ENCODE measurements at places on chromosomes 16 and 17.

DNA sequence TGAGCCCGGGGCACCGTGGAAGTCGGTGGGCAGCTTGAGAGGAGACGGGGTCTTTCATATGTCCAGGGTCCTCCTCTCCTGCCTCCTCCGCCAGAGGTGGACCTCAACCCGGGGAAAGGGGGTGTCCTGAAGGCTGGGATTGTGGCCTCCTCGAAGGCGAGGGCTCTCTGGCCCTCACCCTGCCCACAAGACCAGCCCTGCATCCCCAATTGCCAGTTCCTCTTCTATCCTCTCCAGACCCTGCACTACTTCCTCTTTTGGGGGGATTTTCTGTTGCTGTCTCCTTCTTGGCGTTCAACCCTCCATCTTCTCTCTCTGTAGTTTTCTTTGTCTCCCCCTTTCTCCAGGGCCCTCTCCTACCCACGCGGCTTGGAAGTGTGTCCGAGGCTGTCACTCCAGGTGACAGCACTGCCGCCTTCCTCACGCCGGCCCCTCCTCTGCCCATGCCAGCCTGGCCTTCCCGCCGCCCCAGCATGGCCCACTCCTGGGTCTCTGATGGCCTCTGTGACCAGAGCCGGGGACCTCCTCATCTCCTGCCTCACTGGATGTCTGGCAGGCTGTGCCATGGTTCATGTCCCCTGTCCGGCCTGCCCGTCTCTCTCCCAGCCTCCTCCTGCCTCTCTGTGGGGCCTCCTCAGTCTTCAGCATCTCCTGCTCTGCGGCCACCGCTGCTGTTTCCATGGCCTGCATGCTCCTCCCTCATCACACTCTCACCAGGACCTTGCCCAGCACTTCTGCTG, 2.4 kb upstream of the ITGAX start:
- DNase-seq = no peak

- no peak for DNase-seq
These were observed 3.2 kb downstream of the TNRC6C start for GRCh38 chr17:77961741-77962140.

- DNase-seq = no peak
These were observed 387.5 kb downstream of the UTP18 start for GRCh38 chr17:51647826-51648225.

- DNase-seq = peak; percentile 100
These were observed 67.0 kb downstream of the CENPV start for GRCh38 chr17:16286009-16286946.

GRCh38 chr16:70428178-70428998, 10.5 kb downstream of the ST3GAL2 start:
- DNase-seq = peak; percentile 87

DNA sequence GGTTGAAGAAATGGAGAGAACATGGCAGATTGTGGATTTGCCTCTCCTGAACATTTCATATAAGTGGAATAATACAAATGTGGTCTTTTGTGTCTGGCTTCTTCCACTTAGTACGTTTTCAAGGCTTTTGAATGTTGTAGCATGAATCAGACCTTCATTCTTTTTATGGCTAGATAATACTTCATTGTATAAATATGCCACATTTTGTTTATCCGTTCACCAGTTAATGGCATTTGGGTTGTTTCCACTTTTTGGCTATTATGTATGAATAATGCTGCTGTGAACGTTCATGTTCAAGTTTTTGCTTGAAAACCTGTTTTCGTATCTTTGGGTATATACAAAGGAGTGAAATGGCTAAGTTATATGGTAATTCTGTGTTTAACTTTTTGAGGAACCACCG, 130.4 kb downstream of the TANC2 start:
- DNase-seq = no peak

GRCh38 chr17:28748852-28749515, 5.2 kb downstream of the TRAF4 start:
- no peak for DNase-seq

- no peak for DNase-seq
These were observed 53.5 kb upstream of the INTS2 start for GRCh38 chr17:61981323-61981722.

DNA sequence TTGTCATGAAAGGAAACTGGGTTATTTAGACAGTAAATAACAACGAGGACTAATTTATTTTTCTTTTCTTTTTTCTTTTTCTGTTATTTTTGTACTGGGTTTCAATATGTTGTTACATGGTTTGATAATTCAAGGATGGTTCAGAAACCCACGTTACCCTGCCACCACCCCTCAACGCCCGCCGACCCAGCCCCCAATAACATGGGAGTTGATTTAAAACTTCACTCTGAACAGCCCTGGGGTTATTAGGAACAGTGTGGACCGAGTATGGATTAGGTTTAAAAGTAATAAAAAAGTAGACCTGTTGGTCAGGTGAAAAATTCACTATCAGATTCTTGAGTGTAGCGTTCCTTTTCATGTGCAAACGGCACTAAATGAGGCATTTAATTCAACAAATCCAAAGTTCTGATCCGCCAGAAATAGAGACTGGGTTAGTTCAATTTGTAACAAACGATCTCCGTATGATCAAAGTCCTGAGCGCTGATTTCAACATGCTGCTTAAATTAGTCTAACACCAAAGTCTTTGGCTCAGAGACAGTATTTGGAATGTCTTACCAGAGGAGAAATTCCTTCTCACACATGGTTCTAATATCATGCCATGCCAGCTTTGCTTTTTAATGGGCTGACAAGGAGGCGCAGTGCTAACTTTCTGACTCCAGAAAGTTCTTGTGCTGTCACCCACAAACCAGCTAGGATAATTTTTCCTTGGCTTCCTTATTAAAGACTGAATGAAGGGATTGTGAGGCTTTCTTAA, 173.1 kb upstream of the IRX3 start:
- DNase-seq = no peak

DNA sequence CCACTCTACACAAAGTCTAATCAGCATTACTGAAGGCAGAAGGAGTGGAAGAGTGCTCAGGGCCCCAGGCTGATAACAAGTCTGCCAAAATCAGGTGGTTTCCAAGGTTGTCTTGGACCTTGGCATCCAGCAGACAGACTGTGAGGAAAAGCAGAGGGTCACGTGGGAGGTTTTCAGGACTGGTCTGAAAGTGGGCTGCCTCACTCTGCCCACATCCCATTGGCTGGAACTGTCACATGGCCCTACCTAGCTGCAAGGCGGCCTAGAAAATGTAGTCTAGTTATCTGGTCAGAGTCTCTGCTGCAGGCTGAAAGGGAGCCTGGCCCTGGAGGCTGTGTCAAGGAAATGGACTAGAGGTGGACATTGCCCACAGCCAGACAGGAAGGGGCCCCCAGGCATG, 310.7 kb upstream of the ASIC2 start:
- DNase-seq = no peak

Data from HS-27A (cell line).